ENCODE measurements at places on chromosomes 1 and 21. TPM values are rescaled to one million over a fixed set of nuclear protein-coding genes. Genes with fewer than 3 reads are reported as not detected.

Gene CLDN19
- 0.25 TPM for polyA plus RNA-seq

Gene SLFNL1
- 0.32 TPM for polyA plus RNA-seq

Gene TMEM200B
- polyA plus RNA-seq: 8.7 TPM

Gene UCK2
- polyA plus RNA-seq: 18.3 TPM

- DNase-seq: peak; percentile 75
Observed at GRCh38 chr1:112849425-112850033, 106.5 kb downstream of the SLC16A1 start.

DNA sequence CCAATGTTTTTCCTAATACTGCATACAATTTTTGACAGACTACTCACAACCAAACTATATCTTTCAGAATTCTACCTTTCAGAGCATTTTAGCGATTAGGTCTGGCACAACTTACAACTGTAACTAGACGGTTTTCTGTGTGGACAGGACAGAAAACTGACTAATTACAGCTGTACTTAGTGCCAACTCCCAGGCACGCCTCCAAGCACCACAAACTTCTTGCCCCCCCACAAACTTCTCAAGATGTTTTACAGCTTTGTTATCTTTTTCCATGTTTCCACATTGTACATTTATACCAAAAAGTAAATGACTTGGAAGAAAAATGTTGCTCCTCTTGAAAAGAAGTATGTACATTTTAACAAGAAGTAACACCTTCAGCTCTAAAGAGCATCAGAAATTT is 13.8 kb downstream of the LYST start:
- no peak for DNase-seq

DNA sequence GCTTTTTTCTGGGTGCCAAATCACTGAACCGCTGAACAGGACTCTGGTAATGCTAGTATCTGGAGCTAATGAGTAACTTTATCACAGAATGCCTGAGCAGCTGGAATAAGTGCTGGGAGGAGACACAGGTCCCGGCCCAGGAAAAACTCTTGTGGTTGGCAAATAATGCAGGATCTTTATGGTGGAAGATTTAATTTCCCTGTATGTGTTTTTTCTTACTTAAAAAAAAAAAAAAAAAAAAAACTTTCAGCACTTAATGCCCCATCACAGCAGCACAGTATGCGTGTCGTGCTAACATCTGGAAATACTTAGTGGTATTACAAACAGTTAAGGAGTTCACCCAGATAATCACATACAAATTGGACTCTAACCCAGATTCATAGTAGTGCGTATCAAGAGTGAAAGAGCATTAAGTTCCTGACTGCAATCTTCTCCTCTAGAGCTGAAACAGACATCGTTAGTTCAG is 220.7 kb downstream of the TOMM20 start:
- peak; percentile 75 for DNase-seq

GRCh38 chr1:86516335-86516734 is 30.5 kb upstream of the CLCA4 start:
- DNase-seq: no peak

GRCh38 chr1:119873135-119874015 is 22.9 kb downstream of the ADAM30 start:
- DNase-seq: peak; percentile 89

GRCh38 chr1:202697038-202697437 is 13.2 kb downstream of the SYT2 start:
- no peak for DNase-seq

- no peak for DNase-seq
Observed at GRCh38 chr1:245469734-245470133, 314.9 kb downstream of the KIF26B start.

- peak; percentile 44 for DNase-seq
Observed at GRCh38 chr1:233394860-233395717, 67.6 kb downstream of the MAP3K21 start.

DNA sequence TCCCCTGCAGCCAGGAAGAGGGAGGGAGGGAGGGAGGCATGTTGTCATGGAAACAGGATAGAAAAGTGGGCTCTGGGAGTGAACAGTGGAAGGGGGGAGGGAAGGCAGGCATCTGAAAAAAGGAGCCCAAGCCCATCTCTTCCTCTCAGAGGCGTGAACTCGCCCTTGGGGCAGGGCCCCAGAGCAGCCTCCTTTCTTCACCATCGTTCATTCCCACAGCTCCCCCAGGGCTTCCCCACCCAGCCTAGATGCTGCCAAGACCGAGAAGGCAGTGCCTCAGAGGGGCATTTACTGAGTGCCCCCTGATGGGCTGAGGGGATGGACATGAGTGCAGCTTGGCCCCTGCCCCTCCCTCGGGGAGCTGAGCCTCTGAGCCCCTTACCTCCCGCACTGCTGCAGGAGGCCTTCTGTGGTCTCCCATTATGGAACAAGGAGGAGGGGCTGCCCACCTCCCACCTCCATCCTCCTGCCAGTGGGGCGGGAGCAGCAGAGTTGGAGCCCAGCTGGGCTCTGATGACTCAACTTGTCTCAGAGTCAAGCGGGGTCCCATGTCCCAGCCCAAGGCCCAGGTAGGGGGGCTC is 39.1 kb upstream of the KIF21B start:
- no peak for DNase-seq

GRCh38 chr1:228944296-228944695 is 209.0 kb downstream of the RHOU start:
- peak; percentile 72 for DNase-seq

GRCh38 chr1:54520631-54521321 is 27.3 kb upstream of the ACOT11 start:
- no peak for DNase-seq

DNA sequence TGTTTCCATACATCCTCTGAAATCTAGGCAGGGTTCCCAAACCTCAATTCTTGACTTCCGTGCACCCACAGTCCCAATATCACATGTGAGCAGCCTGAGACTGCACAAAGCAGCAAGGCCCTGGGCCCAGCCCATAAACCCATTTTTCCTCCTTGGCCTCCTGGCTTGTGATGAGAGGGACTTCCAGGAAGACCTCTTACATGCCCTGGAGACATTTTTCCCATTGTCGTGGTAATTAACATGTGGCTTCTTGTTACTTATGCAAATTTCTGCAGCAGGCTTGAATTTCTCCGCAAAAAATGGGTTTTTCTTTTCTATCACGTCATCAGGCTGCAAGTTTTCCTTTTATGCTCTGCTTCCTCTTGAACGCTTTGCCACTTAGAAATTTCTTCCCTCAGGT is 3.3 kb upstream of the PIGK start:
- no peak for DNase-seq

GRCh38 chr1:175225805-175226129 is 33.2 kb upstream of the KIAA0040 start:
- DNase-seq: no peak

GRCh38 chr1:39926820-39927219 is 25.1 kb upstream of the MYCL start:
- no peak for DNase-seq

DNA sequence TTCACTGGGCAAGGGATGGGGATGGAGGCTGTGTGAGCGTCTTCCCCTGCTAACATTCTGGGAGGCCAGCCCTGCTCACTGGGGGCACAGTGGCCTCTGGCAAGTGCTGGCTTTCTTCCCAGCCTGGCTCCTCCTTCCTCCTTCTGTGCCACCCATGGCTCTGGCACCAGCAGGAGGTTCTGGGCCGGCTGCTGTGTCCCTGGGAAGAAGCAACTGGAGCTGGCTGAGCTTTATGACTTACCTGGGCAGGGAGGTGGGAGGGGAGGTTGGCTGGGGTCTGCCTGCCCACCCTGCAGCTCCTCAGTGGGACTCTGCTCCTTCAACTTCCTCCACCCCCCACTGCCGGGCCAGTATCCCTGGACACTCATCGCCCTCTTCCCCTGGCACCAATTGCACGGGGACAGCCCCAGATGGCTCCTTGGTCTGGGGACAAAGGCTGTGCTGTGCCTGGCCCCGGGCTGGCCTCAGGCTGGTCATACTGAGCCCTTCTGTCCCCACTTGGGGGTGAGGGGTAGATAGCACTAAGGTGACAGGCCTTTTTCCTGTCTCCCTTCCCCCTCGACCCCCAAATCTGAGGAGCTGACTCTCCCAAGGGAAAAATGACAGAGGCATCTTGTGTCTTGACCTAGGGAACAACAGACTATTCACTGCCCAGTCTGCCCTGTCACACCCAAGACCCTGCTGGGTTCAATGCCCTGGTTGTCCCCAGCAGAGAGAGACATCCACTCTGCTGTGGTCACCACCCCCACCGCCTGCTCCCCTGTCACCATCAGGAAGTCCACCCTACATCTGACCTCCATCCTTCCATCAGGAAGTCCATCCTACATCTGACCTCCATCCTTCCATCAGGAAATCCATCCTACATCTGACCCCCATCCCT is 14.4 kb downstream of the CDK18 start:
- no peak for DNase-seq

- no peak for DNase-seq
Observed at GRCh38 chr1:90795431-90795830, 78.3 kb upstream of the BARHL2 start.

GRCh38 chr21:44483288-44484237 is 28.3 kb downstream of the LRRC3 start:
- DNase-seq: no peak

GRCh38 chr21:37582590-37582989 is 216.0 kb downstream of the DYRK1A start:
- peak; percentile 35 for DNase-seq

DNA sequence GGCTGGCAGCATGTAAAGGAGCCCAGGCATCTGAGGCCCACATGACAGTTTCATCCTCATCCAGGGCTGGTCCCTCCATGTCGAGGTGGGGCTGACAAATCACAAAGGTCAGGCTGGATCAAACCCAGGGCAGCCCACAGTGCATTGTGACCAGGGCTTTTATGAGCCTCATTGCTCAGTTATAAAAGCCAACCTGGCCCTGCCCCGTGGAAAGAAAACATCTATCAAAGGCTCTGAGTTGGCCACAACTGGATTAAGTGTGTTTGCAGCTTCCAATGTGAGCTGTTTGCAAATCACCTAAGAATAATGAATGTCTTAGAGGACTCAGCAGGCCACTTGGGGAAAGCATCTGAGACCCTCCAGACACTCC is 45.4 kb downstream of the GRHL3 start:
- DNase-seq: no peak

DNA sequence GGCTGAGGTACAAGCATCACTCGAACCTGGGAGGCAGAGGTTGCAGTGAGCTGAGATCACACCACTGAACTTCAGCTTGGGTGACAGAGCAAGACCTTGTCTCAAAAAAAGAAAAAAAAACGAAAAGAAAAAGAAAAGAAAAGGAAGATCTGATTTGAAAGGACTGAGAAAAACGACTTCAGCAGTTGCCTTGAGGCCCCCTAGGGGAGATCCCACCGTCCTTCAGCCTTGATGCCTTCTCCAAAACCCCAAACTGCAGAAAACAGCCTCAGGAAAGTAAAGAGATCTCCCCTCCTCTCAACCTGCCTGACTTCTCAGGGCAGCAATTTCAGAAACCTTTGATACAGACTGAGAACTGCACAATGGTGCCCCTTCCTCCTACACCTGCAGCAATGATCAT is 50.9 kb upstream of the BCAR3 start:
- no peak for DNase-seq

DNA sequence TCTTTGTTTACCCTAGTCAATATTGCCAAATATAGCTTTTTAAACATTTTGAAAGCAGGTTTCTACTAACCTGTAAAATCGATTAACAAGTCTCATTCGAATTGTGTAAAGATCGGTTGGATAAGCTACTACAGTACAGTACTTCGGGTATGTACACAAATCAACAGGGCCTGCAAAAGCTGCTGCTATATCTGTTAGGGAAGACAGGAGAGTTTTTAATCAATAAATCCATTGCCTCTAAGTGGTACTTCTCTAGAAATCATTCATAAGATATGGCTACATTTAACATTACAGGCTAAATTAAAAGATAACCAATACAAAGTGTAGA is 34.8 kb upstream of the PSMG1 start:
- DNase-seq: no peak

GRCh38 chr1:52253421-52253820 is 111.5 kb downstream of the ZFYVE9 start:
- no peak for DNase-seq

DNA sequence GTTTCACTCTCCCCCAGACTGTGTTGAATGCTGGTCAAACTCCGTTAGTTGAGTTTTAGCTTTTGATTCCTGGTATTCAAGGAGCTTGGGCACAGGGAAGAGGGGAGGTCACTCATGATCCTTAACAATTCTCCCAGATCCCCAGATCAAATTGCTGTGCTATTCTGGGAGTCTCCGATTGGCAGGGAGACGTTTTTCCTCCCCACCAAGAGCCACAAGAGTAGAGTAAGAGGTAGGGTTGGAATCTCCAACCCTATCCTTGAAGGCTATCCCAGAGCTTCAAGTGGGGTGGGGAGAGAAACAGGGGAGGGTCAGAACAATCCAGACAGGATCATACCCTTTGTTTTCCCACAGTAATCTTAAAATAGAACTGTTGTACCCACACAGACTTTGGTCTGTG is 576 bp upstream of the TPM3 start:
- DNase-seq: no peak

GRCh38 chr1:75632350-75632949 is 21.5 kb upstream of the SLC44A5 start:
- DNase-seq: peak; percentile 29

DNA sequence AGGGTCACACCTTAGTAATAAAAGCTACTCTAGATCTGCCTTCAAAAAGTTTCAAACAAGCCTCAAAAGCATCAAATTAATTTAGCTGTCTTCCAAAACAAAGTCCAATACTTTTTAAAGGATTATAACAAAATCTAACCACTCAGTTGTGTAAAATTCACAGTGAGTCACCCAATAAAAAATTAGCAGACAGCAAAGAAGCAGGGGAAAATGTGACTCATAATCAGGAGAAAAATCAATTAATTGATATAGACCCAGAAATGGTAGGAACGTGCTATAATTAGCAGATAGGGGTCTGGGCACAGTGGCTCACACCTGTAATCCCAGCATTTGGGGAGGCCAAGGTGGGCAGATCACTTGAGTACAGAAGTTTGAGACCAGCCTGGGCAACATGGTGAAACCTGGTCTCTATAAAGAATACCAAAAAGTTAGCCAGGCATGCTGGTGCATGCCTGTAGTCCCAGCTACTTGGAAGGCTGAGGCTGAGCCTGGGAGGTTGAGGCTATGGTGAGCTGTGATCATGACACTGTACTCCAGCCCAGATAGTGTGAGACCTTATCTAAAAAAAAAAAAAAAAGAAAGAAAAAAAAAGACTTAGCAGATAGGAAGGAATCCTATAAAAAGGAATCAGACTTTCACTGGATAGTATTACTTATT is 8.1 kb upstream of the MYOG start:
- no peak for DNase-seq

- DNase-seq: no peak
Observed at GRCh38 chr1:6982443-6982842, 197.2 kb downstream of the CAMTA1 start.

DNA sequence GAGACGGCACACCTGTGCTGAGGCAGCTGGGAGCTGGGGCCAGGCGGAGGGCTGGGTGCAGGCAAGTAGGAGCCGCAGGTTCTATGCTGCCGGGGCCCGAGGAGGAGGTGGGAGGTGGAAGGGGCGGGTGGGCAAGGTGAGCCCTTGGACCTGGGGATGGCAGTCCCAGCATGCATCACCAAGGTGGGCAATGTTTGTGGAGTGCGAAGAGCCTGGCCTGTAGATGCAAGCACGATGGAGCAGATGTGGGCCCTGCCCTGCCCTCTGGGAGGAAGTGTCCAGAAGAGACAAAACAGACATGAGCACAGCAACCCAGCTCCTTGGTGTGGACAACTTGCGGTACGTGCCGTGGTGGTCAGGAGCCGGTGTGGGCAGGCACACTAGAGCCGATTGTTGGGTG is 28.3 kb upstream of the AJAP1 start:
- no peak for DNase-seq

GRCh38 chr1:29453502-29454240 is 217.3 kb downstream of the PTPRU start:
- DNase-seq: no peak

All from muscle of back (tissue), 13 donors.